ENCODE measurements at places on chromosomes 3 and 15. TPM values are rescaled to one million over a fixed set of nuclear protein-coding genes. Genes with fewer than 3 reads are reported as not detected.

SCN11A gene
- 1.0 TPM for polyA plus RNA-seq

CFAP44 gene
- polyA plus RNA-seq = 31.3 TPM

- DNase-seq = no peak
Observed at GRCh38 chr15:38226608-38227266, 25.9 kb upstream of the SPRED1 start.

GRCh38 chr15:35102186-35102585, 17.1 kb upstream of the NANOGP8 start:
- no peak for DNase-seq

POLR2M gene
- 53.8 TPM for polyA plus RNA-seq

DNA sequence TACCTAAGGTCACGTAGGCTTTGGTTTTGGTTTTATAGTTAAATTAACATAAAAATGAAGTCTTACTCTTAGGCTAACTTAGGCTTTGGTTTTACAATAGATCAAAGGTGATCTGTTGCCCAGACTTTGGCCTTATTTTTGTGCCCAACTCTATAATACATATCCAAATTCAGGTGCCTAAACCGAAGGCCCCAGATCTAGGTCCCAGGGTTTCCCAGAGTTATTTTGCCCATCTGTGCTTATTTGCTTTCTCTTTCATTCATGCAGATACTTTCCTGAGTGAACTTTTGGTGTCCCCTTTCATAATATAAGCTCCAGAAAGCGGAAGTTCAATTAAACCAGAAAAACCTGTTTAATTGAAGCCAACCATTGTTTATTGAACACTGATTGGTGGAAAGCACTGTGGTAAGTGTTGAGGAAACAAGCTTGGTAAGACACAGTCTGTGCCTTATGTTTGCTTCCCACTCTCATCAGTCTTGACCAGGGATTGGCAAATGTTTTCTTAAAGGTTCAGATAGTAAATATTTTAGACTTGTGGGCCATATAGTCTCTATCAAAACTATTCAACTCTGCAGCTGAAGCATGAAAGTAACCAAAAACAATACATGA, 209.7 kb downstream of the WDR72 start:
- no peak for DNase-seq

- DNase-seq = no peak
Observed at GRCh38 chr3:132662212-132662611, 2.1 kb downstream of the UBA5 start.

- no peak for DNase-seq
Observed at GRCh38 chr3:45666757-45667431, 22.3 kb upstream of the SACM1L start.

GRCh38 chr3:106183762-106184391, 315.1 kb upstream of the CBLB start:
- DNase-seq = no peak

GREM1 gene
- 0.13 TPM for polyA plus RNA-seq

- DNase-seq = no peak
Observed at GRCh38 chr3:89740881-89741177, 633.4 kb downstream of the EPHA3 start.

DNA sequence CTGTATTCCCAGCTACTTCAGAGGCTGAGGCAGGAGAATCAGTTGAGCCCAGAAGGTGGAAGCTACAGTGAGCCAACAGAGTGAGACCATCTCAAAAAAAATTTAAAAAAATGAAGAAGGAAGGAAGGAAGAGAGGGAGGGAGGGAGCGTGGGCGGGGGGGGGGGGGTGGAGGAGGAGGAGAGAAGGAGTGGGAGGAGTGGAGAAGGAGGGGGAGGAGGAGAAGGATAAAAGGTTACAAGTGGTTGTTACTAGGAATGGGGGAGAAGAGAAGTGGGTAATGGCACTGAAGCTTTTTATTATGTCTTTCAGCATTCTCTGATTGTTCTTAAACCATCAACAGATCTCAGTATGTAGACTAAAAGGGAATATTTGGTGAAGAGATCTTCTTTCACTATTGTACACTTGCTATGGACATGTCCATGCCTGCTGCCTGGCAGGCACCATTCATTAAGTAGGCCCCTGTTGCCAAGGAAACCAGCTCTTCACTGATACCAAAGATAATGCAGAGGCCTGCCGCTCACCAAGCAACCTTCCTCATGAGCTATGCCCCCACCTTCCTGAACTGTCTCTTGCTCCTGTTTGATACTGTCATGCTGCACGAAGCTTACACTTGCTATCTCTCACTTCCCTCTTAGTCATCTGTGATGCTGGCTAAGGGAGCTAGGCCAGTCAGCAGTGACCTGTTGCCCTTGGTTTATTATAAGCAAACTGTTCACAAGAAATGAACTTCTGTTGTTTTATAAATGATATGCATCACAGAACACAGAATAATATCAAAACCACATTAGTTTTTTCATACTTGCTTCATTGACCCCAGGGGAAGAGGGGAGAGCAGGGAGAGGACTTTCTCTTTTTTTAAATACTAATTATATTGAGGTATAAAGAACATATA, 23.1 kb downstream of the EPM2AIP1 start:
- no peak for DNase-seq

Data from left lung (tissue), 14 donors.